ENCODE measurements at places on chromosomes 6 and 20. TPM values are rescaled to one million over a fixed set of nuclear protein-coding genes. Genes with fewer than 3 reads are reported as not detected.

GRCh38 chr6:159692303-159693127 is 526 bp downstream of the SOD2 start:
- peak overlapping the region; percentile 89 for H3K4me3 ChIP-seq
- H3K27ac ChIP-seq, result peak overlapping the region; percentile 99
- H3K4me1 ChIP-seq, result peaks cover 63% of the 10 kb centered on the region
- H3K36me3 ChIP-seq, result peaks cover 28% of the 10 kb centered on the region
- H3K27me3 ChIP-seq, result no peaks in the 10 kb centered on the region

GRCh38 chr6:150382171-150382570 is 13.4 kb downstream of the IYD start:
- H3K27me3 ChIP-seq, result no peaks in the 10 kb centered on the region
- H3K4me3 ChIP-seq, result no peak overlapping the region
- no peaks in the 10 kb centered on the region for H3K36me3 ChIP-seq
- H3K4me1 ChIP-seq, result peaks cover 3% of the 10 kb centered on the region
- no peak overlapping the region for H3K27ac ChIP-seq
- DNase-seq, result no peak

TMEM244 gene
- not detected for total RNA-seq

CD93 gene
- total RNA-seq, result 24.5 TPM

EFCAB8 gene
- not detected for total RNA-seq

Data from esophagus muscularis mucosa (tissue), 4 donors.